ENCODE measurements at places on chromosomes 4 and X.

- DNase-seq = peak; percentile 14
These were observed 17.5 kb downstream of the PTTG2 start for GRCh38 chr4:37977471-37978247.

DNA sequence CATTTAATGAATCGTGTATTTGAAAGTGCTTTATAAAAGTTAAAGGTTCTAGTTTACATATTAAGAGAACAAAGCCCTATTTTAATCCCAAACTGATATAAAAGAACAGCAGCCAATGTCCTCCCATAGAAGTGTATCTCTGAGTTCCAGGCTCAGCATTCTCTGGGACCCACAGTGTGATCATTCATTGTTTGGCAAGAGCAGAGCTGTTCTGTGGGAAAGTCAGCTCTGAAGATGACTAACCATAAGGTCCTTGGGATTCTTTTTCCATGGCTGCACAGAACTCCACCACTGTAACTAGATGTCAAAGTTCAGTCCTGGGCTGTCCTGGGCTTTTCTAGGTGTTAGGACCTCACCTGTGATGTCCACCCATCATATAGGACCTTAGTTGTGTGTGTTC is 157.0 kb upstream of the TLL1 start:
- DNase-seq = no peak

GRCh38 chr4:156251373-156252065 is 297.9 kb upstream of the CTSO start:
- no peak for DNase-seq

DNA sequence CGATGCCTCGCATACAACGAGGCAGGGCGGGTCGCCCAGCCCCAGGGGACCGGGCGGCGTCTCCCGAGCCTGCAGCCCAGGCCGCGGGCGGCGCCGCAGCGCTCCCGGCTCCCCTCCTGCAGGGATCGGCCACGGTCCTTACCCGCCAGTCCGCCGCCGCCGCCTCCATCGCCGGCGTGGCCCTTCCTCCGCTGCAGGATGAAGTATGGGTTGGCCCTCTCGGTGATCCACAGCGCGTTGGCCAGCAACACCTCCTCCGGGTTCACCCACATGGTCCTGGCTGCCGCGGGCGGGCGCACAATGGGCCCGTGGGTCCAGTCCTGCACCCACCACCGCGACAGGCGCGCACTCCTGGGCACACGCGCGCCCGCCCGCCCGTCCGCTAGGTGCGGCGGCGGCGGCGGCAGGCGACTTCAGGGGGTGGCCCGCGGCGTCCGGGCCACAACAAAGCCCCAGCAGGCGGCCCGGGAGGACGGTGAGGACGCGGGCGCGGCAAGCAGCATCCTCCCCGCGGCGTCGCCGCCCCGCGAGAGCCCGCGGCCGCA is 339 bp downstream of the TBC1D9 start:
- peak; percentile 26 for DNase-seq

GRCh38 chrX:68183612-68184214 is 249.6 kb downstream of the OPHN1 start:
- DNase-seq = no peak

- DNase-seq = peak; percentile 24
These were observed 60.6 kb downstream of the SMARCA1 start for GRCh38 chrX:129462707-129463106.

- no peak for DNase-seq
These were observed 181.0 kb downstream of the DCTD start for GRCh38 chr4:182736207-182736606.

GRCh38 chr4:144574000-144574399 is 72.0 kb upstream of the HHIP start:
- DNase-seq = no peak

GRCh38 chr4:13095722-13096121 is 388.4 kb downstream of the RAB28 start:
- no peak for DNase-seq

- DNase-seq = no peak
These were observed 48.7 kb upstream of the SLC7A11 start for GRCh38 chr4:138290805-138291204.

DNA sequence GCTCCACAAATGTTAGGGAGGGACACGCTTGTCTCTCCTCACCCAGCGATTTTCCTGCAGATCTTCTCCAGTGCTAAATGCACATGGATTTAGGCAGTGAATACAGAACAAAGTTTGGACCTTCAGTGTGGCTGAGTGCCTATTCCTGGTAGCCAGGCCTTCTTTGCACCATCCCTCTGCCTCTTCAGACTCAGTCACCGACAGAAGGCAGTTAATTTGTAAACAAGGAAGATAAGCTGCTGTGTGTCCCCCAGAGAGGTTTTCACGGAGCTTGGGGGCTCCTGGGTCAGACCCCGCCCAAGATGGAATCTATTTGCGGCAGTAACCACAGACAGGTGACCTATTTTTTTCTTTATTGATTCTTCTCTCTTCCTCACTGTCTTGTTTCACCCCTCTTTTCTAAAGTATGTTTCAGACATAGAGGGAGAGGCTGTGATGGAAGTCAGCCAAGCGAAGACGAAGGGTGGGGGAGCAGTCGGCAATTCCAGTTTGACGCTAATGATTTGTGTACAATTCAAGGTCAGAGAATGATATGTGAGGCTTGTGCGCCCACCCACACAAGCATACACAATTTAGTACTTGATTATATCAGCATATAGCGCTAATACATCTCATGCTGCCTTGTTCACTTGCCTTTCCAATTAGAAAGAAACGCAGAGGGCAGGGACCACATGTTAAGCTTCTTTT is 200.8 kb downstream of the MGST2 start:
- no peak for DNase-seq

- DNase-seq = no peak
These were observed 406.1 kb downstream of the RAPGEF2 start for GRCh38 chr4:159508917-159509500.

DNA sequence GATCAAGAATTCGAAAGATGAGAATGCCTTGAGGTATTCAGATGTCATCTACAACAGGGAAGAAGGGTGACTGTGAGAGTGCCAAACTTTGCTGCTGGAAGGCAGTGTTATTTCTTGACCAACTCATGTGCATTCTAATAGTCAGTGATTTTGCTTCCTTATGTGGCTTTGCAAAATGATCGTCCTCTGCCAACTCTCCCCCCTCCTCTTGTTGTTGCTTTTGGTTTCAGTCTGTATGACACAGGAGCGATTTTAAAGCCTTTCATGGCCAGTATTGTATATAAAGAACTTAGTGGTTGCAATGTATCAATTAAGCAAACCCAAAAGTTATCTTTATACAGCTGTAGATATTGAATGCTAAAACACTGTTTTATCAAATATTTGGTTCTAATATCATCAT is 379.1 kb downstream of the IL1RAPL1 start:
- DNase-seq = no peak

All from COLO829 (cell line).